Vagina (tissue), 2 donors: ENCODE measurements at places on chromosomes 2 and 18.

GRCh38 chr2:197613509-197613987, 61.8 kb downstream of the RFTN2 start:
- no peak for DNase-seq

GRCh38 chr2:163343316-163343715, 392.5 kb downstream of the FIGN start:
- DNase-seq = no peak

DNA sequence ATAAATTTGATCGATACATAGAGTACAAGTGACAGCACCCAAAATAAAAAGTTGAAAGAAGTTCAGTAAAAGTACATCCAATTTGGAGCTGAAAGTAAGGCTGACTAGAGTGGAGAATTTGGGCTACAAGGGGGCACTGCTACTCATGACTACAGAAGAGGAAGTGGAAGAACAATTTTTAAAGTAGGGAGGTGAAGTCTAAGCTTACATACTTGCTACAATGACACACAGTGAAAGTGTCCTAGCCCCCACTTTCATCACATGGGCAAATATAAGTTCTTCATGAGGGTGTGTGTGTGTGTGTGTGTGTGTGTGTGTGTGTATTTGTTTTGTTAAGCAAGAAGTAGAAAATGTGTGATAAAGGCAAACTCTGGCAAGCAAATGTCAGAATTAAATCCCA, 45.7 kb downstream of the MAP3K2 start:
- DNase-seq = no peak

DNA sequence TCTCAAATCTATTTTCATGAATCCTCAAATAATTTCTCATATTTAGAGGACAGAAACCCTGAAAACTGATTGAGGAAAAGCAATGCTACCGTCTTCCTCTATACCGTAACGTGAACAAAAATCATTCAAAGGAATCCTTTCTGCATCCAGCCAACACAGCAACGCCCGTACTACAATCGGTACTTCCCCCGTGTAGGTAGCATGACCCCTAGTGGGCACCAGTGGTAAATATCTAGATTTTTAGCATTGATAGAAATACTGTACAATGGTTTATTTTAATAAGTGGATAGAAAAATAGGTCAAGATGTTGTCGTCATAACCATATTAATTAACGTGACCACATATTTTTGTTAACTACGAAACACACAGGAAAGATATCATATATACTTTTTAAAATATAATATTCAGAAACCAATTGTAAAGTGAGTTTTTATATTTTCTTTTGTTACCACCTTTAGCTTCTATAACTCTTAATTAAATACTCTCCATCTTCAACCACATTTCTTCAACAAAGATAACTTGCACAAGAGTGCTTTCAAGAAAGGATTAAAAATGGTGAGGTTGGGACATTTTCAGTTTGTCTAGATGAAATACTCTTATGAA, 194.1 kb downstream of the SS18 start:
- no peak for DNase-seq

GRCh38 chr2:88187927-88188326, 17.8 kb downstream of the THNSL2 start:
- DNase-seq = no peak

DNA sequence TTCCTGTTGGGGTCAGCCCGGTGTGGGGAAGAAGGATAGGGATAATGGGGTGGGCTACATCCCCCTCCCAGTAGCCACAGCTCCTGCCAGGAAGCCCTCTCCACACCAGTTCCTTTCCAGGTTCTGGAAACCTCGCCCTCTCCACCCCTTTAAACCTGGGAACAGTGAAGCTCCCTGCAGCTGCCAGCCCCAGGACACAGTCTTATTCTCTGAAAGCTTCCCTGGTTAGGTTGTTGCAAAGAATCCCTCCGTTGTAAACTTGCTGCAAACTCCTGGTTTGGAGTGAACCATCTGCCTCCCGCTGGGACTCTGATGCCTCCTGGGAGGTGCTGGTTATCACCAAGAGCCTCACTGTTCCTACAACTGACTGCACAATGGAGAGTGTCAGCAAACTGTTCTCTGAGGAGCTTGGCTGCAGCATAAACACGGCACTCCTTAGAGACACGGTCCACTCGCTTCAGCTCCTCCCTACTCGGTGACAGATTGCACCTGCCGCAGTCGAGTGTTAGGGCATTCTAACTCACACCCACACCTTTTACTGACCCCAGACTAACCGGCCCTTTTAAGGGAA, 261.8 kb upstream of the RAB6C start:
- DNase-seq = peak; percentile 62

DNA sequence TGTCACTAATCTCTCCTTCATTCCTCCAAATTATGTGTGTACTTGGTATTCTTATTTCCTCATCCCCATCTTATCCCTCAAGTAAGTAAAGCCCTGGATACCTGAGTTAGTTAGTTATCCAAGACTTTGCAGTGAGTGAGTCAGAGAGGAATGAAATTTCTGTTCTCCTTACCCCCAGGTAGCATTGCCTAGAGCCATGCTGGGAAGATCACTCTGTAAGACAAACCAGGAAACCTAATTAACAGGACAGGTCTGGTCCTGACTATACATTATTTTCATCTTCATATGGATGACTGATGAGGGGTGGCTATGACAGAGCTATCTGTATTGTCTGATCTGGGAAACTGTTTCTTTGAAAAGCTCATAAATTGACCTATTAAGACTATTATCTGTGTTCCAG, 55.0 kb upstream of the ITGA6 start:
- no peak for DNase-seq

DNA sequence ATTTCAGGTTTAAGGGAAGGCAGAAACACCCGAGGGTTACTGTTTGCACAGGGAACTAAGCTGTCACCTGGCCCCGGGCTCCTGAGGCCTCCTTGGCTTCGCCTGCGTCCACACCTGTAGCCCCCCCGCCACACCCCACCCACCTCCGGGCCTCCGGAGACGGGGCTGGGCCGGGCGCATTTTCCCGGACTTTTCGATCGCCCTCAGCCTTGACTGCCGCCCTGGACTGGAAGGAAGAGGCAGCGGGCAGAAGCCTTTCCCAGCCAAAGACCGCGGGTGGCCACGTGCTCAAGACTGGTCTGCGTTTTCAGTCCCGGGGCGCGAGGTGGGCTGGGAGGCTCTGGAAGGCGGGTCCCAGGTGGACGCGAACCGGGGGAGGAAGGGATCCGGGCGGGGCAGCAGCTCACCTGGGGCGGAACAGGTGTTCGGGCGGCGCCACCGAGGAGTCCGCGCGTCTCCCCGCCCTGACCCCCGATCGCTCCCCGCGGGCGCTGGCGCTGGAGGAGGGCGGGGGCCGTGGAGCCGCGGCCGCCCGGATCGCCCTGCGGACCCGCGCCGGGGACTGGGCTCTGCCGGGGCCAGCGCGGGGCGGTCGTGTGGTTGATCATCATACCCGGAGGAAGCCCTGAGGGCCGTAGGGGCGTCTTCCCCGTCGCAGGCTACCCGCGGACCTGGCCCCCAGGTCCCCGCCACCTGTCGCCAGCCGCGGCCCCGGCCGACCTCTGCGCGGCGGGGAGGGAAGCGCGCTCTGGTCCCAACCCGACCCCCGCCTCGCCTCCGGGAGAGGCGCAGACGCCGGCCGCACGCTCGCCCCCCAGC, 3.2 kb downstream of the ID2 start:
- DNase-seq = no peak

DNA sequence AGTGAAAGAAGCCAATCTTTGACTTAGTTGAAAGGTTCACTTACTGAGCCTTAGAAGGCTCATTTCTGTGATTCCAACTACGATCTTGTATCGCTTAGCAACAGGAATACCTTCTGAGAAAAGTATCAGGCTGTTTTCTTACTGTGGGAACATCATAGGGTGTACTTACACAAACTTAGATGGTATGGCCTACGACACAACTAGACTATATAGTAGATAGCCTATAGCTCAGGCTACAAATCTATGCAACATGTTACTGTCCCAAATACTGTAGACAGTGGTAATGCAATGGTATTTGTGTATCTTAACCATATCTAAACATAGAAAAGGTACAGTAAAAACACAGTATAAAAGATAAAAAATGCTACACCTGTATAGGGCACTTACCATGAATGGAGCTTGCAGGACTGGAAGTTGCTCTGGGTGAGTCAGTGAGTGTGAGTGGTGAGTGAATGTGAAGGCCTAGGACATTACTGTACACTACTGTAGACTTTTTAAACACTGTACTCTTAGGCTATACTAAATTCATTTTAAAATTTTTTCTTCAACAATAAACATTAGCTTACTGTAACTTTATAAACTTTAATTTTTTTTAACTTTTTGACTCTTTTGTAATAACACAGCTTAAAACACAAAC, 148.8 kb upstream of the STON1 start:
- DNase-seq = no peak

DNA sequence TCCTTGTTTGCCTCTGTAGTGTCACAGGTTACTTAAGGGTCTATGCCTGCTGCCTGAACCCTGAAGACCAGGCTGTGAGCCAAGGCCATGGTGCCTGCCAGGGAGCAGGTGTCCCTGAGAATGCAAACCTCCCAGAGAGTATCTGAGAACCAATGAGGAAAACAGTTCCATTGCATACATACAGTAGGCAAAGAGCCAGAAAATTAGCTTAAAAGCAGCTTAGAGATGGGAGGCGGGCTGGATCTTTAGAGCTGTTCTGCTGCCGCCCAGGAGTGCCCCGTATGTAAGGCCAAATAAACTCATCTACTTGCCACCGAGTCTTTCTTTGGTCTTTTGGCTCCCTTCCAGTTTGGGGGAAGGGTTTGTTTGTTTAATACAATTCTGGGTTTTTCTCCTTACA, 327.9 kb downstream of the CLIP4 start:
- no peak for DNase-seq

GRCh38 chr2:47654790-47655562, 128.0 kb upstream of the MSH6 start:
- DNase-seq = no peak
